Hematopoietic multipotent progenitor cell treated with erythropoietin and hydrocortisone succinate and interleukin-3 and kit ligand, for 17 days (in vitro differentiated cells): ENCODE measurements at places on chromosomes 1 and 21.

DNA sequence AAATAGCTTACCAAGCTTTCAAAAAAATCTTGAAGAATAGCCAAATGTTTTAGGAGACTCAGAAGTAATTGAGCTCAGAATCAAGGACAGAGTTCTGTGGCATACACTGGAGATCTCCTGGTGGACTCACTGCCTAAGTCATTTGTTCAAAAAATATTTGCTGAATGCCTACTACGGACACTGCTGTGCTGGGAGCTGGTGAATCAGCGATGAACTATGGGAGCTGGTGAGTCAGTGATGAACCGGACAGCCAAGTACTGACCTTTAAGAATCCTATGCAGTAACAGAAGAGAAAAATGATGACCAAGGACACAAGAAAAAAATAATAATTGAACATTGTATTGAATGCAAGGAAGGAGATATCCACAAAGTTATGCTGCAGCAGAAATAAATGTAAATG is 717.9 kb upstream of the CXADR start:
- no peak for DNase-seq

GRCh38 chr1:106756752-106757151 is 299.7 kb upstream of the PRMT6 start:
- DNase-seq, result no peak

DNA sequence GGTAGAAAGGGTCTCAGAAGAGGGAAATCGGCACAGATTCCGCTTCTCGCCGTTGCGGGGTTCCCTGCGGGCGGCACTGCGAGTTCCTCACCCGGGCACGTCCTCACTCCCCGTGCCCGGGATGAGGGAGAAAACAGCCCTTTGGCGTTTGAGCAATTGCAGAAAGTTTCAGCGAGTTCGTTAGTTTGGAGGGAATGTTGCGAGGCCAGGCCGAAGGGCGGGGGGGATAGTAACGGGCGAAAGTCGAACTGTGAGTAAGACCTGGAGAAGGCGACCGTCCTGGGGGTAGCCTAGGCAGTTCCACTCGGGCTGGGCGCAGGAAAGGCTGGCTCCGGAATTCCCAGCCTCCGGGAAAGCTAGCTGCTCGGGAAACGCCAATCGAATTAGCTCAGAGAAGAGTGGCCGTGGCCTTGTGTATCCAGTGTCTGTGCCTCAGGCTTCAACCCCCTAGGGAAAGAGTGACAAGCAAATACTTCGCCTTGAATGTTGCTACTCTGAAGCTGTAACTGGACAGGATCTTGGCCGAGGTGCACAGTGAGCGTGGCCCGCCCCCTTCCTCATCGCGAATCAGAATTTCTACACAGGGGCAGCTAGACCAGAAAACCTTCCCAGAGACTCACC is 787 bp downstream of the PTGFR start:
- DNase-seq, result no peak

DNA sequence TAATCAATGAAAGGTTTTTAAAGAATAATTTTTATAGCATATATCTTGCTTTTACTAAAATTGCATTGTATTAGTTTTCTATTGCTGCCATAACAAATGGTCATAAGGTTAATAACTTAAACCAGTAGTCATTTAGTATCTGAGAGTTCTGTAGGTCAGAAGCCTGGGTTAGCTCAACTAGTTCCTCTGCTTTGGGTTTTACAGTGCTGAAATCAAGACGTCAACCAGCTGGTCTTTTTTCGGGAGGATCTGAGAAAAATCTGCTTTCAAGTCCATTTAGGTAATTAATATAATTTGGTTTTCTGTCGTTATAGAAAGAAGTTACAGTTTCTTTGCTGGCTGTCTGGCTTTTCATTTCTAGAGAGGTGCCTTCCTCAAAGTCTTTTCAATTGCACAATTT is 577.7 kb downstream of the MRPL39 start:
- no peak for DNase-seq

GRCh38 chr1:156319664-156320063 is 18.4 kb downstream of the CCT3 start:
- peak; percentile 71 for DNase-seq

DNA sequence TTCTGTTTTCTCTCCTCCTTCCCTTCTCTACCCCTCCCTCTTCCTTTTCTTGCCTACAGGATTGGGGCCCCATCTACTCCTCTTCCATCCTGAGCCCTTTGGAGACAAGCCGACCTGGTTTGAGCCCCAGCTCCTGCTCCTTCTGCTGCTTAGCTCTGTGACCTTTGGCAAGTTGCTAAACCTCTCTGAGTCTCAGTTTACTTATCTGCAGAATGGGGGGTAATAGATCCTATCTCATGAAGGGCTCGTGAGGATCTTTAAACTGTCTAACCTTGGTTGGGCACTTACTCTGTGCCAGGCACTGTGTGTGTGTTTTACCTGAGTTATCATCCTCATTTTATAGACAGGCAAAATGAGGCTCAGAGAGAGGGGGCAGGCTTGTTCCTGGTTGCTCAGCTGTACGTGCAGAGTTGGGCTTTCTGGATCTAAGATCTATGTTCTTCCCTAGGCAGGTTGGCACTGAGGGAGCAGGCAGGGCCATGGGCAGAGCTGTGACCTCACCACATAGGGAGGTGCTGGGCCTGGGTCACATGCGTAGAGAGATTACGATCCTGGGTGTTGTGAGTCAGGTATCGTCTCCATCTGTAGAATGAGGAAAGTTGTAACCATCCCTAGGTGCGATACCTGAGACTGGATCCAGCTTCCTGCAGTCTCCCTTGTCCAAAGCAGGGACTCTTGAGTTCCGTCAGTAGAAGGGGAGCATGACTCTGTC is 58.5 kb downstream of the FOXO6 start:
- no peak for DNase-seq

GRCh38 chr1:53135735-53136114 is 6.7 kb downstream of the SLC1A7 start:
- DNase-seq, result no peak

DNA sequence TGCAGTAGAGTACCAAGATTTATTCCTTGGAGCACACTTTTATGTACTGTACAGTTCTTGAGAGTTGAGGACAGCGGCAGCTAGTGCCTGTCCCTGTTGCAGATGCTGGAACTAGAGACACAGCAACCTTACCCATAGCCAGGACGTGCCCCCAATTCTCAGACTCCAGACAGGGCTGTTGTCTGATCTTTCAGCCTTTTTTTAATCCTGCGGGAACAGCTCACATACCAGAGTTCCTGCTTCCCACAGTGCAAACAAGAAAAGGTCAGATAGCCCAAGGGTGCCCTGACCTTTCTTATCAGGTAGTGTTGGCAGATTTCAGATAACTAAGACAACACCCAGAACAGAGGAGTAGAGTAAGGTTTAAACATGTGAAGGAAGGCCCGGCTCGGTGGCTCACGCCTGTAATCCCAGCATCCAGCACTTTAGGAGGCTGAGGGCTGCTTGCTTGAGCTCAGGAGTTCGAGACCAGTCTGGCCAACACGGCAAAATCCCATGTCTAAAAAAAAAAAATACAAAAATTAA is 78.5 kb downstream of the DOP1B start:
- no peak for DNase-seq

DNA sequence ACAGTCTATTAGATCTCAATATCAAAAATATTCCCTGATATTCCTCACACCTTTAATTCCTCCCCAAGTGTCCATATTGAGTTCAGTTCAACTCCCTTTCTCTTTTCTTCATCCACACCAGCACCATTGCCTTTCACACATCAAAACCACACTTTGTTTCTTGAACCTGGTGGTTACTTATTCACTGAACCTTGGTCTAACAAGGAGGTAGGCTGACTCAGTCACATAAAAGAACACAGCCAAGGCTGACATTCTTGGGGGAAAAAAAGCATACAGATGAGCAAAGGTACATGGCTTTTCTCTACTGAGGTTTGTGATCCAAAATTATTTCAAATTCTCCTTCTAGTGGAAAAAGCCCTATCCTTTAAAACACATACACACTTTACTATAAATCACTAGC is 131.7 kb upstream of the USH2A start:
- DNase-seq, result no peak
